ENCODE measurements at places on chromosomes 2 and 18.

GRCh38 chr18:49050452-49050851 is 99.7 kb upstream of the SMAD7 start:
- no peak for DNase-seq

DNA sequence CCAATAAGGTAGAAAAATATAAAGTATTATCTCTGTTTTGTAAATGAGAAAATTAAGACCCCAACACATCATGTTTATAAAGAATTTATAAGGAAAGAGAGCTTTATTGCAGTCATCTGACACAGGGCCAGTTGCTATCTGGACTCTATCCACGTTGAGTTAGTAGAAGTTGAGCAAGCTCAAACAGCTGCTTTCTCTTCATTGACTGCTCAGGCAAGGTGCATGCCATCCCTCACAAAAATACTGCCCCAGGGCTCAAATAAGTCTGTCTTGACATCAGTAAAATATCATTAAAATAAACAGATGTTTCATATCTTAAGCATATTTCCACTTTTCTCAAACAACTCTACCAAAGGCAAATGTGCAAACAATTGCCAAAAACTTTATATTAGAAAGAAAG is 14.8 kb downstream of the COL5A2 start:
- DNase-seq = no peak

DNA sequence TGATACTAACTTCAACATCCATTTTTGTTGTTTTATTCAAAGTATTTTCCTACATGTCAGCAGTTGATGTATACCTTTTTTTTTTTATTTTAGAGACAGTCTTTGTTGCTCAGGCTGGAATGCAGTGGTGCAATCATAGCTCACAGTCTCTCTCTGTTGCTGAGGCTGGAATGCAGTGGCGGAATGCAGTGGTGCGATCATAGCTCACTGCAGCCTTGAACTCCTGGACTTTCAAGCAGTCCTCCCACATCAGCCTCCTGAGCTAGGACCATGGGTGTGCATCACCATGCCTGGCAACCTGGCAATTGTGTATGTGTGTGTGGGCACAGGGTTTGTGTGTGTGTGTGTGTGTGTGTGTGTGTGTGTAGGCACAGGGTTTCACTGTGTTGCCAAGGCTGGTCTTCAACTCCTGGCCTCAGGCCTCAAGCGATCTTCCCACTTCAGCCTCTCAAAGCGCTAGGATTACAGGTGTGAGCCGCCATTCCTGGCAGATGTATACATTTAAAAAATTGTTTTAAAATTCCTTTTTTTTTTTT is 24.8 kb downstream of the SANBR start:
- no peak for DNase-seq

- DNase-seq = no peak
These were observed 78.3 kb upstream of the FZD5 start for GRCh38 chr2:207847807-207848544.

DNA sequence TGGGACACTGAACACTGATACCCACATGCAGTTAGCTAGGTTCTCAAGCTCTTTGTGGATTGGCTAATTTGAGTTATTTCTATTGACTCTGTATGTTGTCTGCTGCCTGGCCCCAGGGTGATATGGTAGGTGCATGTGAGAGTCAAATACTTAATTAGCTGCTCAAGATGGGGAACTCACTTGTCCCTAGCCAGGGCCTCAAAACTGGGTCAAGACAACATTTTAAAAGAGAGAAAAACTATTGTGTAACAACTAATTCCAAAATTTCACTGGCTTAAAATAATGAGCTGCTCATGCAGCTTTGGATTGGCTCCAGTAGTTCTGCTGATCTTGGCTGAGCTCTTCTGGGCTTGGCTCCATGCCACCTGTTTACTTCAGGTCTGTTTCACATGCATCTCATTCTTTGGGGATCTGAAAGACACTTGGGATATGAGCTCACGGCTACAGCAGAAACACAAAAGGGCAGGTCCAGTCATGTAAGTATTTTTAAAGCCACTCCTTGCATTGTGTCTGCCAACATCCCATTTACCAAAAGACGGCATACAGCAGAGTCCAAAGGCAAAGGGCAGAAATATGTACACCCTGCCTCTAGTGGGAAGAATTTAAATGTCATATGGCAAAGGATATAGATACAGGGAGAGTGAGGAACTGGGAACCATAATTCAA is 716.8 kb downstream of the SUCLG1 start:
- no peak for DNase-seq

DNA sequence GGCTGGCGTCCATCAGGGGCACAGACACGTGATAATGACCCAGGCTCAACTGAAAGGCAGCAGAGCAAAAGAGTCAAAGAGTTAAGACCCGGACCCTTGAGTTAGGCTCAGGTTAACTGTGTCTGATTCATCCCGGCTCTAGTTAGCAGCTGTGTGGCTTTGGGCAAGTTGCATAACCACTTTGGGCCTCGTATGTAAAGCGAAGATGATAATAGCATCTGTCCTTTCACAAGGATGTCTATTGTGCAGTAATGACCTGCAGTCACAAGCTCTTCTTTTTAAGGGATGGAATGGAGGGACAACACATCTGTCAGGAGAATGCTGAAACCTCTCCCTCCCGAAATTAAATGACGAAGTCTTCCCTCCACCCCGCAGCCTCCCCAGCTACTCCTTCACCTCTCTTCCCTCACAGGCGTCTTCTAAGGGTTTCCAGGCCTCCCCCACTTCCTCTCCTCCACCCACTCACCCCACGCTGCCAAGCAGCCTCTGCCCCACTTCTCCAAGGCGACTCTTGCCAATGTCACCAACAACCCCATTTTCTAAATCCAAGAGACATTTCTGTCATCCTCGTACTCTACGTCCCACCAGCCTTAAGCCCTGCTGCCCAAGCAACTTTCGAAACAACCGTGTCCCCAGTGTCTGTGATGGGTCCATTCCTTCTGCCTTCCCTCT is 135.1 kb upstream of the ID2 start:
- no peak for DNase-seq

GRCh38 chr2:96895032-96895745 is 25.3 kb upstream of the SEMA4C start:
- no peak for DNase-seq

DNA sequence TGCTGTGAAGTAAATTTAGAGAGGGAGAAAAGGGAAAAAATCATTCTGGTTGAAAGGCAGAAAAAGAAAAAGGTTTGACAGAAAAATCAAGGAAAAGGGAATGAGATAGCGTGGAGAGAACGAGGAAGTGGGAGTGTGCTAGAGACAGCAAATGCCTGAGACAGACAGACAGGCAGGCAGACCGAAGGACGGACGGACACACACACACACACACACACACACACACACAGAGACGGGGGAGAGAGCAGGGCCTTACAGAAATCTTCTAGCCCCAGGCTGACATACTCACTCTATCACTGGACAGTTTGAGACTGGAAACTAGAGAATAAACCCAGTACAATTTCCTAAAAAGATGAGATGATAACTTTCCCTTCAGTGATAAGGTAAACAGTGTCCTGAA is 238.4 kb downstream of the ZNF521 start:
- no peak for DNase-seq

GRCh38 chr2:88530081-88530480 is 77.6 kb upstream of the FOXI3 start:
- no peak for DNase-seq

DNA sequence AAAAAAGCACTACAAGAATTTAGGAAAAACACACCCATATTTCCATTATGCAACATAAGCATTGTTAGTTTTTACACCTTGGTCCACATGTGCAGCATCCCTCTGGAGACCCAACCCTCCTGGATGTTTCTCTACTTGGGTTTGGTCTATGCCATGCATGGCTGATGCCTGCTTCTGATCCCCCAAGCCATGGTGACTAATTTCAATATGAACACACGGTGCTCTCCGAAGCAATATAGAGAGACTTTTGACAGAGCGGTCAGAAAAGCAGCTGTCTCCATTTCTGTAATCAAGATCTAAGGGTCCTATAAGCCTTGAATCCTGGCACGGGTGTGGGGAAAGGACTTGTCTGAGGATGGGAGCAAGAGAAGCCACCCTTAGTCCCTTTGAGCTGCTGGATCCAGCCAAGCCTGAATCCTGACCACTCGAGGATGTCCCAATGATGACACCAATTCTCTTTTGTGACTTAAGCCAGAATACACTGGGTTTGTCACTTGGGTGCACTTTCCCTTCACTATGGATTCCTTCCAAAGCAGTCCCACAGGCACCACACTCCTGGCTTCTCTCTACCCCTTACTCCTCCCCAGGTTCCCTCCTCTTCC is 91.5 kb downstream of the ACTR2 start:
- DNase-seq = no peak

- DNase-seq = no peak
These were observed 160.7 kb downstream of the RAB3GAP1 start for GRCh38 chr2:135212757-135213156.

GRCh38 chr2:44833171-44834069 is 108.1 kb upstream of the SIX3 start:
- no peak for DNase-seq

GRCh38 chr2:102059151-102059550 is 67.4 kb downstream of the IL1R2 start:
- no peak for DNase-seq

DNA sequence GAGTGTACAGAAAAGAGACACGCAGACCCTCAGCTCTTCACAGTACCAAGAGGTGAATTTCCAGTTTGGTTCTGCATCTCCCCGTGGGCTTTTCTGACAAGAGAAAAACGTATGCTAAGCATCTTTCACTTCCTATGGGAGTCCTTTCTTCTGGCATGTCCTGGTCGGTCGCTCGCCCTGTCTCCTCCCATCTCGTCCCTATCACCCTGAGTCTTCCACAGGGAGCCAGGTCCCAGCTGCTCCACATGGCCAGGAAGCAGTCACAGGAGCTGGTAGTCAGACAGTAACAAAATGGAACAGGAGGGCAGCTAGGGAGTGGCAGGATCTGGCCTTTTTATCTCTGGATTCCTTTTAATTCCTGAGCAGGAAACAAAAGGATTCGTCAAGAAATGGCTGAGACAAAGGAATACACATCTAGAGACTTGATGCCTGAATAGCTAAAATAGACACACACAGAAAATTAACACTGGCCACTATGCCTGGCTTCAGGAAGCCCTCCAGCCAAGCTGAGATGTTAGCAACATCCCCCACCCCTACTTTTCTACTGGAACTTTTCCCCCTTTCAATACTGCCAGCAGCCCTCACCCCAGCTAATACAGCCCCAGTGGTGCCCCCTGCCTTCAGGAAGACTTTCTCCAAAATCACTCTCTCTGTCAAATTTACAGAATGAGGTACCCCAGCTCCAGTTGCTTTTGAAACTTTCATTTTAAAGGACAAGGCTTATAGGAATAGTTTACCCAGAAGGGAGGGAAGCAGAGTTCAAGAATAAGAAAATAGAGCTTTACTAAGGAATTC is 136.1 kb downstream of the DNER start:
- DNase-seq = no peak

GRCh38 chr18:49486606-49486952 is 455 bp downstream of the C18orf32 start:
- no peak for DNase-seq

GRCh38 chr18:9709304-9709877 is 1.3 kb downstream of the RAB31 start:
- no peak for DNase-seq

GRCh38 chr18:31555971-31556747 is 35.5 kb upstream of the TTR start:
- no peak for DNase-seq

GRCh38 chr2:71929482-71929772 is 218.2 kb downstream of the CYP26B1 start:
- no peak for DNase-seq

- DNase-seq = no peak
These were observed 1.1 kb upstream of the MTA3 start for GRCh38 chr2:42567364-42567763.

DNA sequence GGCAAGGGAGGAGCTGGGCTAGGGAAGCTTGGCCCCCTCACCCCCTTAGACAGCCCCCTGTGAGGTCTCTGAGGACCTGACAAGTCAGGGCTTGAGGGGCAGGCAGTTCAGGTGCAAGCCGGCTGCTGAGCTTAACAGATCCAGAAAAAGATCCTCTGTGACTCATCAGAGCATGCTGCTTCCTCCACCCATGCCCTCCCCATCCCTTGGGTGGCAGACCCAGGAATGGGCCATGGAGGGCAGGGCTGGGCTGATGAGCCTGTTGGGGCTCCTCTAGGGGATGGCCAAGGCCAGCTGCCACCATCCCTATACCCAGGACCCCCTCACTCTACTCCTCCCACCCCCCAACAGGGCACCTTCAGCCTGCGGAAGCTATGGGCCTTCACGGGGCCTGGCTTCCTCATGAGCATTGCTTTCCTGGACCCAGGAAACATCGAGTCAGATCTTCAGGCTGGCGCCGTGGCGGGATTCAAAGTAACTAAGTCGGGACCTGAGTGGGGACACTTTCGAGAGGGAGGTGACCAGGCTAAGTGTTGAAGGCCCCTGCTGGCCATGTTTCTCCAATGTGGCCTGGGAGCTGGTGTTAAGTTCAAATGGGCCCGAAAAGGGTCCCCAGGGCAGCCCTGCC is 1.9 kb downstream of the SLC11A1 start:
- no peak for DNase-seq

DNA sequence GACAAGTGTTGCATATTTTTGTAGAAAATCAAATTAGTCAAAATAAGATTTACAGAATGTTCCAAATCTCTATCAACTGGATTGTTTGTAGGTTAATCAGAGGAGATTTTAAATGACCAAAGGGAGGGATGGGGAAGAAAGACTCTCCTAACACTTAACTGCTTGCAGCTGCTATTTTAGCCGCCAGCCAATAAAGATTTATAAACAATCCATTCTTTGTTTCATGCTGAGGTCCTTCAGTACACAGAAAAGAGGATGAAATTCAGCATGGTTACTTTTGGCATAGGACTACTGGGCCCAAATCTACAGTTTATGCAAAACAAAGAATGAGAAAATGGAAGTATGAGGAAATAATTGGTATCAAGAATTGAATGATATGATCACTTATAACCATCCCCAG is 86.4 kb upstream of the FN1 start:
- DNase-seq = no peak

GRCh38 chr2:117936871-117937428 is 76.9 kb downstream of the CCDC93 start:
- no peak for DNase-seq

DNA sequence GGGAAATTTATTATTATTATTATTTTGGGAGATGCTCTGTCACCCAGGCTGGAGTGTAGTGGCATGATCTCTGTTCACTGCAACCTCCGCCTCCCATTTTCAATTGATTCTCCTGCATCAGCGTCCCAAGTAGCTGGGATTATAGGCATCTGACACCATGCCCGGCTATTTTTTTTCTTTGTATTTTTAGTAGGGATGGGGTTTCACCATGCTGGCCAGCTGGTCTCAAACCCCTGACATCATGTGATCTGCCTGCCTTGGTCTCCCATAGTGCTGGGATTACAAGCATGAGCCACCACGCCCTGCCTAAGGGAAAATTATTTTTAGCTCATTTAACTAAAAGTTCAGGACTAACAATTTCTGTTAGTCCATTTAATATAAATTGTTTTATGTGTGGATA is 109.2 kb upstream of the SESTD1 start:
- DNase-seq = no peak

- no peak for DNase-seq
These were observed 419.3 kb upstream of the TNP1 start for GRCh38 chr2:217279140-217279539.

GRCh38 chr2:227310756-227311110 is 14.3 kb upstream of the MFF start:
- DNase-seq = no peak

GRCh38 chr2:226652369-226652768 is 147.3 kb downstream of the IRS1 start:
- DNase-seq = no peak
